ENCODE measurements at places on chromosomes 12 and 14.

GRCh38 chr12:47079981-47080724 is 394 bp upstream of the AMIGO2 start:
- DNase-seq = peak; percentile 23

DNA sequence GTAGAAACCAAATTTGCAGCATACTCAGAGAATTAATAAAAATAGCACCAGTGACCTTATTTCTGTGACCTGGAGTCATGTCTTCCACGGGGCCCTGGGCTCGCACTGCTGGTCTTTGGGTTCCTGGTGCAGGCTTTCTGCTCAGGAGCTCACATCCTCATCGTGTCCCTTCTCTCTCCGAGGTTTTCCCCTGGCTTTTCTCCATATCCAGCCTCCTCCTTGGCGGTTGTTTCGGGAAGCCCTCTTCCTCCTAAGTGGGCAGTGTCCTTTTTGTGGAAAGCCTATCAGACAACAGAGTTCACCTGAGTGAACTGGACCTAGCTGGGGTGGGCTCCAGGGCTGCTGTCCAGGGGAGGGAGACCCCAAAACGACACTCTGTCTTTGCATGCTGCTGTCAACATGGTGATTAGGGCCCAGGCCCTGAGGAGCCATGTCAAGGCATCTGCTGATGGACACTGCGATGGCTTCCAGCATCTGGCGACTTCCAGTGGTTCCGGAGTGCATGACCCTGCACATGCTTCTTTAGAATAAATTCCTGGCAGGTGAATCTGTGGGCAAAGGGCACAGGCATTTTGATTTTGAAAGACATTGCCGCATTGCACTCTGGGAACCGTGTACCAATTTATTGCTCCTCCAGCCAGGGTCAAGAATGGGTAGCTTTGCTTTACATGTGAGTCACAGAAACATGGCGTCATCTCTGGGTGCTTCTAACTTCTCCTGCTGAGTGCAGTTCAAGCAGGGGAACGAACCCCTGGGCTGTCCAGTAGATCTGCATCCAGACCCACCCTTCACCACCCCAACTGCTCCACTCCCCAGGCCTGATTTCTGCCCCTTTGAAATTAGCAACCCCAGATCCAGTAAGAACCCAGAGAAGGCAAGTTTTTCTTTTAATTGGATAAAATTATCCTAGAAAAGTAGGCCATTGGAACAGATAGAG is 136.8 kb downstream of the ADGRD1 start:
- no peak for DNase-seq

DNA sequence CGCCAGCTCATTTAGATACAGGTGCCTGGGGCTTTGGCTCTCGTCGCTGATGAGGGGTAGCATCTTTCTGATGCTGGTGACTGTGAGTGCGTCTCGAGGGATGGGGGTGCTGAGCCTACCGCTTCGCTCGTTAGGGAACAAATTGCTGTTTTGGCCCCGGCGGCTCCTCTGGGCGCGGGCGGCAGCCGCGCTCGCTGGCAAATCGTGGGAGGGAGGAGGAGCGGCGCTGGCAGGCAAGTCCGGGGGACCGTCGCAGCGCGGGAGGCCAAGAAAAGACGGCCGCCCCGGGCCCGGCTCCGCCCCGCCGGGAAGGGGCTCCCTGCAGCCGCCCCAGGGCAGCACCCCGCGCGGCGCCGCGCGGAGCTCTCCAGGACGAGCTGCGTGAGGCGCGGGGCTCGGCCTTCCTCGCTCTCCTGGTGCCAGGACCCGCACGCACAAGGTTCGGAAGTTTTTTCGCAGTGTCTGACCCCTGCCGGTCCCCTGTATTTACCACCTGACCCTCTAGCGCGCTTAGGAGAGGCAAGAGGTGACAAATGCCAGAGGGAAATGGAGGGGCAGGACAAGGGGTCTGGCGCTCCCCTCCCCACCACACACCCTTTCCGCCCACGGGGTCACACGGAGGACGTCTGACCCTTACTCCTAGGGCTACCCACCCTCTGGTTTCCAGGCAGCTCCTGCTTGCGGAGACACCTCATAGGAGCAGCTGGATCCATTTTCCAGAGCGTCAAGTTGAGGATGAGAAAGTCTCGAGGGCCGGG is 899 bp upstream of the KCNH3 start:
- DNase-seq = no peak

- peak; percentile 3 for DNase-seq
Observed at GRCh38 chr12:133081159-133081780, 547 bp downstream of the ZNF140 start.

- DNase-seq = no peak
Observed at GRCh38 chr12:64687816-64688215, 71.4 kb downstream of the GNS start.

- DNase-seq = no peak
Observed at GRCh38 chr12:47833591-47834012, 13.9 kb upstream of the HDAC7 start.

GRCh38 chr14:95330591-95331370 is 11.1 kb upstream of the CLMN start:
- DNase-seq = no peak

DNA sequence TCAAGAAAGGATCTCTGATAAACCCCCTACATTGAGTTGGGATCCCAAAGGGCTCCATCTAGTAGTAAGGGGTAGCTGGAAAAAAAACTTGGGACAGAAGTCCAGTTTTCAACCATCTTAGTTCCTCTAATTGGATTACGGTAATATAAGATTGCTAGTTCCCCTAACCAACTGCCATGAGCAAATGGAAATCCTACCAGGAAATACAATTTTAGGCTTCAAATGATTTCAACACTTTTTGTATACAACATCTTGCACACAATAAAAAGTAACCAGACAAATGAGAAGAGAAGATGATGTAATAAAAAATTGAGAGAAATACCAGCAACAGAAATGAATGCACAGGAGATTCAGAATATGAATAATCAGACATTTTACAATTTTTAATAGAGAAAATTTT is 73.0 kb downstream of the TSHR start:
- no peak for DNase-seq

GRCh38 chr12:49973361-49973830 is 649 bp downstream of the AQP6 start:
- DNase-seq = no peak

DNA sequence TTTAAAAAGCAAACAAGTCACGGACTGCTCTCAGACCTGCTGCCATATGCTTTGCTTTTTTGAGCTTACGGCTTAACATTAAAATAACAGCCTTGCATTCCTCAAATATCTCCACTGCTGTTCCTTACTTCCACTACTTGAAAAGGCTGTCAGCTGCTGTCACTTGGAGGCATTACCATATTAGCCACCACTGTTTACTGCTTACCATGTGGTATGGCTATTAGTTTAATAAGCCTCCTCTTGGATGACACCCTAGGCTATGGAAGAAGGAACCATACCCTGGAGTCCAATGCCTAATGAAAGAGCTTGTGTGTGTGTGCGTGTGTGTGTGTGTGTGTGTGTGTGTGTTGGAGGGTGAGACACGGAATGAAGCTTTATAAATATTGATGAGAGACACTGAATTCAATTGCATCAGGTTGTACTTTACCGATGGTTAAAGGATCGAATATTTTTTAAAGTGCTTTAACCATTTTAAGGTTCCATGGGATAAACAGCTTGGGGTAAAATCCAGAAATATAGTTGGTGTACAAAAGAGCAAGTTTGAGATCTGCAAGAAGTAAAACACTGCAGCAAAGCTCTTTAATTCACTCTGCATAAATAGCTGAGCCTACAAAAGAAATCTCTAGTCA is 174.5 kb downstream of the TTC7B start:
- no peak for DNase-seq
